ENCODE measurements at places on chromosomes 12 and 14.

- no peak for DNase-seq
Measured at GRCh38 chr12:80716696-80717469, at the start of gene MYF5. MYF5 (plus strand) TSS chr12:80716912; CDS start chr12:80717064, 152 bp downstream.

DNA sequence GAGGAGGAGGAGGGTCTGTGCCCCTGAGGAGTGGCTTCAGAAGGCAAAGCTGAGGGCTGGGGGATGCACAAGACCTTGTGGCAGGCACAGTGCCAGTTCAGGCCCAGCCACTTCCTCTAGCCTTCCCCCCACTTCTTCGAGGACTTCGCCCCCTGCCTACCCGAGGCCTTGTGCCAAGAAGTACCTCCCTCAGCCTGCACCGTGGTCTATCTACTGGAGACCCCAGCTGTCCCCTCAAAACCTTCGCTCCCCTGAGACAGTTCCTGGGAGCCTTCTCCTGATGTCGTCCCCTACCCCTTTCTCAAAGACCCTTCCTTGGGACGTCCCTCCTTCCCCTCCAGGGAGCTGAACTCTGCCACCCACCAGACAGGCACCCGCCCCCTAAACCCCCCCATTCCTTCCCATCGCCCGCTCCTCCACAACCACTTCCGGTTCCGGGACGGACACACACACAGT is 604 bp downstream of the ZNF384 start:
- no peak for DNase-seq

GRCh38 chr12:58774731-58775130 is 145.6 kb downstream of the LRIG3 start:
- DNase-seq = no peak

GRCh38 chr14:100148837-100149731 is 10.4 kb downstream of the DEGS2 start:
- DNase-seq = no peak

DNA sequence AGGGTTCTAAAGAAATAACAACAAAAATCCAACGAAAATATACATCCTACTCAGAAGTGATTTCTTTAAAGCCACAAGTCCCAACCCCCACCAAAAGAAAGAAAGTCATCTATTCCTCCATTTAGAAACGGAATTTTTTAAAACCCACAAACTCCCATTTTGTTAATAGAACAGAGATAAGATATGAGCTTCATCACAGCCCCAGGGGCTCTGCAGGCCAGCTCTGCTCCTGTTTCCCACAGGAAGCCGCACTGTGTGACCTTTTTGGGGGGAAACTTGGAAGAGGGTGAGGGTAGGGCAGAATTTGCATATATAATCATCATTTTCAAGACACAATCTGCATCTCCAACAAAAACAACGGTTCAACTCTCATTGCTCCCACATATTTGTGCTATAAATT is 2.8 kb downstream of the FBXL14 start:
- DNase-seq = no peak

DNA sequence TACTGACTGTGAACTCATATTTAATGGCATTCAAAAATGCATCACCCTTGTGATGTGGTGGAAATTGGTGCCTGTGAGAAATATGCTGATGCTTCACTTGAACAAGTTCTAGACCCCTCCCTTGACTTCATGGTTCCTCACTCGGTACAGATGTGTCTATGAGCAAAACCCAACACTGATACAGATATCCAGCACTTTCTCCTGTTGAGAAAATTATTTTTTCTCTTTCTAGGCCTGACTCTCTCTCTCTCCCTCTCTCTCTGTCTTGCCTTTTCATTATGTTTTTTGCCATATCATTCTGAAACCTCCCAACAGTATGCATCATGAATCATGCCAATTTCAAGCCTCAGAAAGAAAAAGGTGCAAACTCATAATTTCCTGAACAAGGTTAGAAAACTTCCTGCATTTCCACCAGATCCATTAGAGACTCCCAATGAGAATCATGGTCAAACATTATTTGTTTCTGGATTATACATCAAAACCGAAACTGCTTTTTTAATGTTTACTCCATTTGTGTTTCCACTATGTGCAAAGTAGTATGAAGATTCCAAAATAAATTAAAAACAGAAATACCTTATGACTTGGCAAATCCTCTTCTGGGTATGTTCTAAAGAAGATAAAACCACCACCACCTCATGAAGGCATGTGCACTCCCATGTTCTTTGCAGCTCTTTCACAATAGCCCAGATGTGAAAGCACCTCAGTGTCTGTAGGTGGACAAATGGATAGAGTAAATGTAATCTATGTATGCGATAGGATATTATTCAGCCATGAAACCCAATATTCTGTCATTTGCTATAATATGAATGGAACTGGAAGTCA is 543.6 kb downstream of the TMEM121 start:
- DNase-seq = no peak

GRCh38 chr12:37548266-37548805 is 768.2 kb upstream of the ALG10B start:
- DNase-seq = no peak

DNA sequence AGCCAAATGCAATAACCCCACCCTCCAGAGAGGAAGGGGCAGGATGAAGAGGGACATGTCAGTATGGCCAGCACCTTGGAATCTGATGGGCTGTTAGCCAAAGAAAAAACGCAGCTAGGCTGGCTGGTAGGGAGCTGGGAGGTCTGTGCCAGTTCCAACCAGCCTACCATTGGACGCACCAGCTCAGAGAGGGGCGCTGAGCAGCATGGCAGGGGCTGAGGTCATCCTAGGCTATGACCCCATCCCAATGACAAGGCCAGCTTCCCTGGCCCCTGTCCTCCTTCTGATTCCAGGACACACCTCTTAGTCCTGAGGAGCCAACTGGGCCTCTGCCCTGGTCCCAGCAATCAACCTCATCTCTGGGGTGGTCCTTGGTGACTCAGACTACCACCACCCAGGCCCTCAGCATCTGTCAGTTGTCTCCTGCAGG is 12.2 kb downstream of the ACTN1 start:
- DNase-seq = no peak

- DNase-seq = no peak
Measured at GRCh38 chr14:76753541-76754198, 7.6 kb upstream of the VASH1 start.

DNA sequence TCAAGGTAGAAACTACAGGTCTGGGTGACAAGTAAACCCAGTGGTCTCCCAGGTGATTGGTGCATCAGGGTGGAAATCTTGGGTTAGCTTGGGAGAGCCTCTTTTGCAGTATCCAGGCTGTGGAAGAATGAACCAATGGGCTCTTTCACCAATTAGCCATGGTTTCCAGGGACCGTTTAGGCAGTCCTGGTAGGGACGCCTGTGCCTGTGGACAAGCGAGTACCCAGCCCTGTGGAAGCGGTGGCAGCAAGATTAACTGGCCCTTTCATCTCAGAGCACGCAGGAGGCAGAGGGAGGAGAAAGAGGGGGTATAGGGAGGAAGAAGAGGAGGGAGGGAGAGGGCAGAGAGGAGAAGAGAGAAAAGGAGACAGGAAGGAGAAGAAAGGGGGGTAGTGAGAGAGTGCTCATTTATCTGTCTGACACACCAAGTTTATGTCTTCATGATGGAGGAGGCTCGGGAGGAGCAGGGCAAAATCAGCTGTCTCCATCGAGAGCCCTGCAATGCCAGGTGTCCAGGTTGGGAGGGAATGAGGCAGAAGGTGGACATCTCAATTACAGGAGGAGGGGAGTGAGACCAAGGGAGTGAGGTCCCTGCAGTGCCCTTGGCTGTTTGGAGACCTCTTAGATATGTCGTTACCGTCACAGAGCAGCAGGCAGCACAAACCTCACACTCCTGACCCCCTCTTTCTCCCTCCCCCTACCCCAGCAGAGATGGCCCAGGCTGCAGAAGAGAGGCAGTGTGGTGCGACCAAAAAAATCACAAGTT is 4.6 kb upstream of the ZDHHC22 start:
- DNase-seq = no peak

DNA sequence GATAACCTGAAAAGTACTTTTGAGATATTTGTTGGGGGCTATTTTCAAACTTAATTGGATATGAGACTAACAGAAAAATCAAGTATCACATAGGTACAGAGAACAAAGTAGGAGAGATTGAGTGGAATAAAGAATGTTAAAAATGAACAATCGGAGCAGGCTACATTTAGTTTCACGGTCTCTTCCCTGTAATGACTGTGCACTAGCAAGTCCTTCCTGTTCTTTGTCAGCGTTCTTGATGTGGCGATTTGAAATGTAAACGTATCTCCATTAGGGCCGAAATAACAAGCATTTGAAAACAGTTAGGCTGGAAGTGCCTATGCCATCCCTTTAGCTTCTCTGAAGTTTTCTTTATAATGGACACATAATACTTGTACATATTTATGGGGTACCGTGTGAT is 31.0 kb downstream of the SLC25A29 start:
- no peak for DNase-seq

- DNase-seq = no peak
Measured at GRCh38 chr14:91607322-91608047, 97.4 kb upstream of the PPP4R3A start.

DNA sequence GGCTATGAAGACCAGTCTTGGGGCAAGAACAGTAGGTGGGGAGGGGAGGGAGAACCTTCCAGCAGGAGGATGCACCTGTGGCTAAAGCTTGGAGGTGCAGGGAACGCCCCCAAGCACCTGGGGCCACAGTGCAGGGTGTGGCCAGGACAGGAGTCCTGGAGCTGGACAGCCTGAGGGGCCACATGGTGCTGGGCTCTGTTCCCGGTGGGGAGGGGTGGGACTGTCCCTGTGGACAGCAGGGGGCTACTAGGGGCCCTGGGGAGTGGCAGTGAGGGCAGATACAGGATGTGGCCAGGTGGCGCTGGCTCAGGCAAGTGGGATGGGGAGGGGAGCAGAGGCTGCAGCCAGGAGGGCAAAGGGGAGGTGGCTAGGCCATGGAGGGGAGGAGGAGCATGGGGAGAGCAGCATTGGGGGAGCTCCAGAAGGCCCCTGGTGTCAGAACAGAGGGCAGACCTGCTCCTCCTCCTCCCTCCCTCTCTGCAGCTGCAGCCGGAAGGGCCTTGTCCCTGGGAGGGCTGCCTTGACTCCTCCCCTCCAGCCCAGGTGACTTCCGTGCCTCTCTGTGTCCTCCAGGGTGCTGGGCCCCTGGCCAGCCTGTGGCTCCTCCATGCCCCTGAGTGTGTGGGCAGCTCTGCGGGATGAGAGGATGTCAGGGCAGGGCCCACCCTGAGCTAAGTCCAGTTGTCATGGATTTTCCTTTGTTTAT is 68.4 kb upstream of the DLK1 start:
- no peak for DNase-seq

GRCh38 chr14:58216544-58216943 is 16.6 kb downstream of the ACTR10 start:
- no peak for DNase-seq

DNA sequence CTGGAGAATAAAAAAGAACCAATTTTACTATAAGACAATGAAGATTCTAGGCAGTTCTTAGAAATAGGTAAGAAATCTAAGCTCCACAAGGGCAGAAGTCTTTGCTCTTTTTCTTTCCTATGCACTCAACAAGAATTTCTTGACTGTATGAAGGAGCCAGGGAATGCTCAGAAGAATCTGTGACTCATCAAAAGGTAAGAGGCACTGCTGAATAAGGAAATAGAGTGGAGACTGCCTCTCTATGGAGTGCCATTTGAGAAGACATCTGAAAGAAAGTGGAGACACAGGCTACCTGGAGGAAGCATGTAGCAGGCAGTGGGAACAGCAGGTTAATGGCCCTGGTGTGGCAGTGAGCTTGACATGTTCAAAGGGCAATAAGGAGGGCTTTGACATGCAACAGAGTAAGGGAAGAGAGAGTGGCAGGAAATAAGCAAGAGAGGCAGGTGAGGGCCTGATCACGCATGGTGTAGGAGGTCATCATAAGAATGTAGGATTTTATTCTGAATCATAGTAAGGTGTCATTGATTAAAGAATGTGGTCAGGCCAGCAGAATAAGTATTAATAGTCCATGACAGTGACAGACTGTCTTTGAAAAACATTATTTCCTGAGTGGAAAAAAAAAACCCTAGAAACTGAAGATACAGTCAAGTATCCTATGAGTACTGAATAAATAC is 446.7 kb upstream of the GARIN6 start:
- no peak for DNase-seq

DNA sequence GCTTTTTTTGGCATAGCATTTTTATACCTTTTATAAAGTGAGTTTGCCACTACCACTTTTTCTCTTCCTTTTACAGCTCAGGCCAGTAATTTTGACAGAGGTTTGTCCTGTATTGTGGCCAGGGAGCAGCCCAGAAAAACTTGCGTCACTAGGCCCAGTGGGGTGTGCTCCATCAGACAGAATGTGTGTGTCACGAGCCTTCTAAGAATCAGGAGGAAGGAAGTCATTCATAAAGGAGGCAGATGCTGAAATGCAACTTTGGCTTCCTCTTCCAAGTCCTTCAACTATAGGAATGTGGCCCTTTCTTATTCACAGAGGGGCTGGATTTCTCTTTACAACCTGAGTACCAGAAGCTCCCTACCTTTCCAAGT is 10.1 kb upstream of the RAB35 start:
- DNase-seq = no peak

DNA sequence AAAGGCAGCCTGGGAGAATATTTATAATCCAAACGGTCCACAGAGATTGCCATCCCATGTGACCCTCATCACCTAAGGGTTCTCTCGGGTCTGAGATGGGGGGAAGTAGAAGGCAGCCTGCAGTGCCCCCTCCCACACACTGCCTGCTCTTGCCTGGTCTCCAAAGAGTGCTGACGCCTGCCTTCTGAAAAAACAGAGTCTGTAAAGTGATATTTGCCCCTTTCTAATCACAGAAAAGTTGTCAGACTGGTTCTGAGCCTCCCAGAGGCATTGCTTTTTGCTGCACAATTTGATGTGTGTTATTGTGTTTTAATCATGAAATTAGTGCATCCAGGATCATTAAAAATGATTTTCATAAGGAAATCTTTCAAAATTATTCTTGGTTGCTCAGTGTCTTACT is 59.2 kb downstream of the TMEM30B start:
- no peak for DNase-seq

- DNase-seq = no peak
Measured at GRCh38 chr12:59637692-59638070, 41.9 kb downstream of the SLC16A7 start.

GRCh38 chr12:105502426-105502930 is 172.0 kb downstream of the C12orf75 start:
- DNase-seq = no peak

GRCh38 chr14:105908481-105908911 is 382.1 kb downstream of the TMEM121 start:
- DNase-seq = no peak

DNA sequence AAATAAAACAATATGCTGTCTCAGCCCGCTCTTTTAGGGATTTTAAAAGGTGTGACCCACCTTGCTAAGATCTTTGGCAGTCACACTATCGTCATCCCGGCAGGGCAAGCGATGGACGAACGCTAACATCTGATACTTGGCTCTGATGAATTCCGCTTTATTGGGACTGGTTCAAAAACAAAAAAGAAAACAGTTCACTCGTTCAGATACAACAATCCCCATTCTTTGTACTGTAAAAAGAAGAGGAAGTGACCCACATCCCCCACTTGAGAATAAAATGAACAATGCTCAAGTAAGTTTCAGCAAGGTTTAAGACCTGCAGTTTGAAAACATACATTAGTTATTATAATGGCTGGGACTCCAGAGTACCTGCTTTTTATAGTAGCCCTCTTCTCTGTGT is 7.3 kb downstream of the GIT2 start:
- DNase-seq = no peak

GRCh38 chr12:84973026-84973425 is 60.4 kb upstream of the SLC6A15 start:
- no peak for DNase-seq

- DNase-seq = no peak
Measured at GRCh38 chr12:71046215-71046614, 111.6 kb downstream of the TSPAN8 start.

All from stimulated activated CD8-positive, alpha-beta memory T cell treated with anti-CD3 and anti-CD28 coated beads, Interleukin-7, amount 100 ng/mL, for 24 hours (primary cell).